ENCODE measurements at places on chromosomes 11 and 22.

DNA sequence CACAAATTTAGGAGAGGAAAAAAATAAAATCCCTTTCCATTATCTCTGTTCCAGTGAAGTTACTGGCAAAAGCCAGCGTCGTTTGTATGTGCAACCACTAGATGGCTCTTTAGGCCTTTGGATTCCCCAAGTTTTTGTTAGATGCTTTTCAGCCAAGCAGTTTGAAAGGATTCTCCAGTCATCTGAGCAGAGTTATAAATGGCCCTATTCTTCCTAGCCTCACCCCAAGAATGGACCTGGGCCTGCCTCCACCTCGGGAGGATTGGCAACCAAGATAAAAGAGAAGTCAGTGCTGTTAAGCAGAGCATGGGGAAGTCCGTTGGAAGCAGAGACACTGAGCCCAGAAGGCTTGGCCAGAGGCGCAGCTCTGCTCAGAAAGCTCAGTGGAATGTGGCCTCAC lies 15.4 kb downstream of the FAM181B start:
- no peak for DNase-seq

- no peak for DNase-seq
Observed at GRCh38 chr11:122661182-122661945, 5.8 kb downstream of the UBASH3B start.

GRCh38 chr22:40524392-40525249 lies 111.9 kb downstream of the MRTFA start:
- DNase-seq = no peak

- no peak for DNase-seq
Observed at GRCh38 chr11:12451179-12451814, 73.9 kb downstream of the PARVA start.

- DNase-seq = no peak
Observed at GRCh38 chr22:45450921-45451651, 37.6 kb downstream of the RIBC2 start.
